ENCODE measurements at places on chromosomes 2 and 18. TPM values are rescaled to one million over a fixed set of nuclear protein-coding genes. Genes with fewer than 3 reads are reported as not detected.

DNA sequence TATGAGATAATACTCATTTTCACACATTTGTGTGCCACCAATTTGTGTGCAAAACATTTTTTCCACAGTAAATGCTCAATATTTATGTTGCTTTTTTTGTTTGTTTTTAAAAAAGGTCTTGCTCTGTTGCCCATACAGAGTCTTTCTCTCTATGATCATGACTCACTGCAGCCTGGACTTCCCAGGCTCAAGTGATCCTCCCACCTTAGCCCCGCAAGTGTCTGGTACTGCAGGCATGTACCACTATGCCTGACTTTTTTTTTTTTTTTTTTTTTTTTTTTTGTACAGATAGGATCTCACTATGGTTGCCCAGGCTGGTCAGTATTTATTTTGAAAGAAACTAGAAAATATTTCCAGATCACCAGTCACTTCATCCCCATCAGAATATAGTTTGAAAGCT is 297.8 kb upstream of the GYPC start:
- no peak for DNase-seq

EVX2 gene
- not detected for total RNA-seq

GRCh38 chr2:15653806-15654726 is 62.4 kb downstream of the DDX1 start:
- DNase-seq, result no peak

GRCh38 chr2:106338043-106338442 is 130.2 kb downstream of the RGPD3 start:
- no peak for DNase-seq

DNA sequence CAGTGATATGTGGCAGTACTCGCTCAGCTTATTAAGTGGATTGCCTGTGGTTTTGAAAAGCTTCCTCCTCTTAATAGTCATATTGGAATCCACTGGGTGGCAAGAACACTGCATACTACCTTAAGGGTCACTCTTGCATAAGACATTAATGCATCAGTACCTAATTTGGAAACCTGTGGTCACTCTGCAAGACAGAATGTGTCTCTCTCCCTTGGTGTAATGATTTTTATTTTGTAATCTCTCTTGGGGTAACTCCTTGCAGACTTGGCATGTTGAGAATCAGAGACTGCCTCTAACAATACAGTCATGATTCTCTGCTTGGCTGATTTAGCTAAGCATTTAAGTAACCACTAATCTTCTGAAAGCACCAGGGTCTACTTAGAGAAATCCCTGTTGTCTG is 33.0 kb upstream of the IER3IP1 start:
- no peak for DNase-seq

All from Caki2 (cell line).